ENCODE measurements at places on chromosomes 7 and 10. TPM values are rescaled to one million over a fixed set of nuclear protein-coding genes. Genes with fewer than 3 reads are reported as not detected.

ZNF365 gene
- 1.1 TPM for total RNA-seq

FRAT2 gene
- 5.5 TPM for total RNA-seq

SLC26A5 gene
- total RNA-seq: 0.78 TPM

AKR1C8 gene
- total RNA-seq: 0.30 TPM

CYP2C19 gene
- total RNA-seq: not detected

FGFBP3 gene
- 1.2 TPM for total RNA-seq

INSYN2A gene
- total RNA-seq: not detected

MBL2 gene
- not detected for total RNA-seq

ZNF425 gene
- total RNA-seq: 1.0 TPM

SLC39A12 gene
- 0.27 TPM for total RNA-seq

- no peak for DNase-seq
Observed at GRCh38 chr7:148633761-148634160, 43.2 kb downstream of the C7orf33 start.

DNA sequence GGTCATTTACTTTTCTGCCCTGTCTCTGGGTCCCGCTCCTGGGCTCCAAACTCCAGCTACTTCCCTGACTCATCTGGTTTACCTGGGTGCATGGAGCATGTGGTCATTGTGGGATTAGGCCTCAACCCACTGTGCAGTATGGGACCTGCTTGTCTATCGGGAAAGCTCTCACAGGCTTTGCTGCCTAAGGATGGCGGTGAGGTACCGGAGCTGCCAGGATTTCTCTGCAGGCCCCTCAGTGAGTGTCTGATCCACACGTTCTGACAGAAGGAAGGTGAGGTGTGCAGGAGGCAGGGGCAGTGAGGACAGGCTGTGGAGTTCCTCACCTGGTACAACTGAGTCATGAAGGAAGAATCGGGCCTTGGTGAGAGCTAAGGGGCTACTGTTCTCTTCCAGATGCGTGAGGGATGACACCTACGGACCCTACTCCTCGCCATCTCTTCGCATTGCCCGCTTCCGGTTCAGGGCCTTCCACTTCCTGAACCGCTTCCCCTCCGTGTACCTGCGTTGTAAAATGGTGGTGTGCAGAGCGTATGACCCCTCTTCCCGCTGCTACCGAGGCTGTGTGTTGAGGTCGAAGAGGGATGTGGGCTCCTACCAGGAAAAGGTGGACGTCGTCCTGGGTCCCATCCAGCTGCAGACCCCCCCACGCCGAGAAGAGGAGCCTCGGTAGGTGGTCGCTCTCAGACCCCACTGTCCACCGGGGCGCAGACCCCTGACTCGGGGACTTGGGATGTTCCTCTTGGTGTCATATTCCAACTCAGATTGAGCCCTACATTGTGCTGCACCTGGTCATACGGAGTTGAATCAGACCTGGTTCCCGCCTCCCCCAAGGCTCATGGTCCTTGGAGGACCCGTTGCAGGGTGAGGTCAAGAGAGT, 56.7 kb downstream of the C10orf120 start:
- DNase-seq: no peak

- no peak for DNase-seq
Observed at GRCh38 chr10:98519841-98520240, 73.1 kb upstream of the HPS1 start.

DNA sequence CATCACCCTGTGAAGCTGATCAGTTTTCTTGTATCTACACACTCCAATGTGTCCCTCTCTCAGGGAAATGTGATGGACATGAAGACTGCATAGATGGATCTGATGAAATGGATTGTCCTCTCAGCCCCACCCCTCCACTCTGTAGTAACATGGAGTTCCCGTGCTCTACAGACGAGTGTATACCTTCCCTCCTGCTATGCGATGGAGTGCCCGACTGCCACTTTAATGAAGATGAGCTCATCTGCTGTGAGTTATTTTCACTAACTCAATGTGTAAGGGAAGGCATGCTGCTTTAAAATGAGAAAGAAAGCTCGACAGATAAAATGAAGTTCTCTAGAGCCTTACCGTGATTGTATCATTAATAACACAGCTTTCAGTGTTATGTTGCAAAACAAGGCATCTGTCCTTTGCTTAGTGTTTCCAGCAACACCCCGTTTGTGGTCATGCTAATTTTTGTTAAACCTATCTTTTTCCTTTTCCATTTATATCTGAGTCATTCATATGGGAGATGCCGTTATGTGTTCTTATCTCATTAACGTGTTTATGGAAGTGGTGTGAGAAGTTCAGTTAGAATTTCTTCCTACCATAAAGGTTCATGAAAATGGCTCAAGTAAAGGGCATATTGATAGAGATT, 220.9 kb upstream of the PLXDC2 start:
- no peak for DNase-seq

DNA sequence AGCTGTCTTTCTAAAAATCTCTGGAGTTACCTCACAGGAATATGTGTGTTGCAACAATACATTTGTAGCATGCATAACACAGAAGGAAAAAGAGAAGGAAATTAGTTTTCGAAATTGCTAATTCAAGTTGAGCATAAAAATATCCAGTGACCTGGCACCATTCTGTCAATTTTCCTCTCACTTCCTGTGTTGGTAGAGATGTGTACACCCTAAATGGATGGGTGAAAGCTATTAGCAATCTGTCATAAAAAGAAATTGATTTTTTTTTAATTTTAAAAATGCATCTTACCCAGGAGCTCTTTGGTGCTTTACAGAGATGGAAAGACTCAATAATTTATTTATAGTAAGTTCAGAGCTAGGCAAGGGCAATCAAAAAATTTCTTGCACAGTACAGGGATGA, 333.3 kb upstream of the TMEM229A start:
- DNase-seq: no peak

DNA sequence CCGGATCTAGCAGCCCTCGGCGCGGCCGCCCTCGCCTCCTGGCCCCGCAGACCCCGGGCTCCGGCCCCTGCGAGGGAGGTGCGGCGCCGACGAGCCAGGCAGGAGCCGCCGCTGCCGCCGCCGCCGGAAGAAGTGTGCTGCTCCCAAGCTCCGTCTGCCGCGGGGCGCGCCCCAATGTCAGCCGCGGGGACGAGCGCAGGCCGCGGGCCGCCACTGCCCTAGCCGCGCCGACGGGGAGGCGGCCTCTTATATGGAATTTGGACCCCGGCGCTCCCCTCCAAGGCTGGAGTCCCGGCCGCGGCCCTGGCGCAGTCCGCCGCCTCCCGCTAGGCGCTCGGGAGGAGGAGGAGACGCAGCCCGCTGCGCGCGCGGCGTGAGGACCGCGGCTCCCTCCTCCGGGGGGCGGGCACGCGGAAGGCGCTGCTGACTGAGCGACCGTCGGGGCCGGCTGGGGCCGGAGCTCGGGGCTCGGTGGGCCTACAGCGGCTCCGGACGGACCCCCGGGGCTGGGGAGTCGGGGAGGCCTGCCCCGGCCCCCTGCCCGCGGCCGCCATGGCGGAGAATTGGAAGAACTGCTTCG, at the start of gene TRIM8:
Gene TRIM8 (plus strand): TSS at position 414 of the 580 bp plus-strand sequence. CDS start 139 bp downstream, at position 553.
- no peak for DNase-seq

- DNase-seq: no peak
Observed at GRCh38 chr7:128030263-128030653, 979 bp downstream of the LRRC4 start.

GRCh38 chr7:101179117-101179516, 976 bp downstream of the NAT16 start:
- no peak for DNase-seq

DNA sequence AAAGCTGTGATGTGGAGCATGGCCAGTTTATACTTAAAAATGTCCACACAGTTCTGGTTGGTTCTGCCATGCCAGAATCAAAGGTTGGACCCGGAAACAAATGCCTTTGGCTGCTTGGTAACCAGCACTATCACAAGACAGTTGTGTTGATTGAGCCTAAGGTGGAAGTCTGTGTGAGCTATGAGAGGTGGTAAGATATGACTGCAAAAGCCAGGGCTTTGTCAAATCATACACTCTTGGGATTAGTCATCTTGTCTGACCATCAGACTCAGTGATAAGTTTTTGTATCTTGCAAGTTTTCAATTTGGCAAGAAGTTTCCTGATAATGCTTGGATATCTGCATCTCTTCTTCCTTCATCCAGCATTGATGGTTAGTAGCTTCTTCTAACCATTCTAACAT, 35.5 kb downstream of the GPR141 start:
- DNase-seq: no peak

DNA sequence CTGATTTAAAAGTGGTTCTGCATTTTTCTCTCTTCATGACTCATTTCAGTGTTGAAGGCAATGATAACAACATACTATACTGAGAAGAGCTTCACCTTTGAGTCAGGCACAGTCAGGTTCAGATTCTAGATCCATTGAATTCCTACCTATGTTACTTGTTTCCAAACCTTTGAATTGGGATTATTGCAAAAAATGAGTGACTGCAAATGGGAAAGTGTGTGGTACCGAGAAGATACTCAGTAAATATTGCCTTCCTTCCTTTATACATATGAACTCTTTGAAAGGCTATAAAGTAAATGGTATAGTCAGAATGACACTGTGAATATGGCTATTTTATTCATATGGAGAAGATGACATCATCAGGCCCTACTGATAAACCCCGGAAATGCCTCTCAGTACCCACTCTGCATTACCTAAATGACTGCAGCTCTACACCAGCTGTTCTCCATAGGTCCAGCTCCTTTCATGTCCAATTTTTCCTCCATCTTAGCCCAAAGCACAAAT, 66.7 kb upstream of the FGL2 start:
- no peak for DNase-seq

- no peak for DNase-seq
Observed at GRCh38 chr10:100372415-100373297, 25.6 kb downstream of the SCD start.

- peak; percentile 56 for DNase-seq
Observed at GRCh38 chr10:15744217-15744865, 24.6 kb upstream of the ITGA8 start.

- no peak for DNase-seq
Observed at GRCh38 chr10:17912754-17913153, 39.0 kb upstream of the SLC39A12 start.

- peak; percentile 38 for DNase-seq
Observed at GRCh38 chr10:10209167-10209566, 808.5 kb upstream of the CELF2 start.

GRCh38 chr10:93630625-93631557, 18.6 kb downstream of the PDE6C start:
- DNase-seq: no peak

GRCh38 chr7:114916261-114916892, 5.5 kb upstream of the MDFIC start:
- no peak for DNase-seq

GRCh38 chr7:106862317-106863089, 2.6 kb upstream of the PIK3CG start:
- DNase-seq: no peak

DNA sequence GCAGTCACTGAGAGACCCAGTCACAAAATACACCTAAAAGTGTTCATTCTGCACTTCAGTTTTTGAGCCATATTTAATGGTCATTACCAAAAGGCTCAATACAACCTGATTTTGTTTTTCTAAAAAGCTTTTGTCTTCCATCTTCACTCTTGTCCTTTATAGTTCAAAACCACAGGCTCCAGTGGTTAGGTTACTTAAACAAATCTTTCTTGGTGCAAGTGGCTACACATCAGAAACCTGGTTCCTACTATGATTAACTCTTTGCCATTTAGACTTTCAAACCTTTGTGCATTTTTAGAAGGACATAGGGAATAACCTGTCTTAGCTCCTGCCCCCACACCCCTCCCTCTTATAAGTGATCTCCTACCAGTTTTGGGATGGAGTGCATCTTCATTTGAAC, 135.8 kb downstream of the STRA8 start:
- no peak for DNase-seq

DNA sequence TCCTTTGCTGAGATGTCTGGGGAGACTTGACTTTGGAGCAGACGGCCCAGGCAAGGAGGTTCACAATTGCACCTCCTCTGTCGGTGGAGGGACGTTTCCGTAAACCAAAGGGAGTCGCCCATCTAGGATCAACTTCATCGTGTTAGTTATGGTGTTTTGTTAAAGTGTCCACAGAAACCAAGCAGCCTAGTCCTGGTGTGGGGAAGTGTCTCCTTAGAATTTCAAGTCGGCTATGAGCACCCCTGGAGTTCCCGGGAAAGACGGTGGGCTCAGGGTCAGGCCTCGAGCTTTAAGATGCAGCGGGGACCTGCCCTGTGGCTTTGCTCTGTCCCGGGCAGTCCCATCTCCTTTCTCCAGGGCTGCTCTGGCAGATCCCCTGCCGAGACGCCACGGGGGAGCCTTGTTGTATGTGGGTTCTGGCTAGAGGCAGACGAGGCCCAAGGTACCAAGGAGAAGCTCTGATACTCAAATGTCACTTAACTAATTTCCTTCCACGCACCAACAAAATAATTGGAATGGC, 319.2 kb downstream of the ADARB2 start:
- DNase-seq: no peak

- DNase-seq: no peak
Observed at GRCh38 chr7:47594406-47594805, 12.5 kb upstream of the TNS3 start.

DNA sequence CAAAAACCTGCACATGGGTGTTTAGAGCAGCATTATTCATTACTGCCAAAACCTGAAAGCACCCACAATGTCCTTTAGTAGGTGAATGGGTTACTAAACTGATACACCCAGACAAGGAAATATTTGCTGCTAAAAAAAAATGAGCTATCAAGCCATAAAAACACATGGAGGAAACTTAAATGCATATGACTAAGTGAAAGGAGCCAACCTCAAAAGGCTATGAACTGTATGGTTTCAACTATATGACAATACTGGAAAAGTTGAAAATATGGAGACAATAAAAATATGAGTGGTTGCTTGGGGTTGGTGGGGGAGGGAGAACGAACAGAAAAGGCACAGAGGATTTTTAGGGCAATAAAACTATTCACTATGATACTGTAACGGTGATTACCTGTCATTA, 291.0 kb downstream of the TNS3 start:
- no peak for DNase-seq

- no peak for DNase-seq
Observed at GRCh38 chr10:4315551-4315950, 510.5 kb upstream of the AKR1E2 start.

DNA sequence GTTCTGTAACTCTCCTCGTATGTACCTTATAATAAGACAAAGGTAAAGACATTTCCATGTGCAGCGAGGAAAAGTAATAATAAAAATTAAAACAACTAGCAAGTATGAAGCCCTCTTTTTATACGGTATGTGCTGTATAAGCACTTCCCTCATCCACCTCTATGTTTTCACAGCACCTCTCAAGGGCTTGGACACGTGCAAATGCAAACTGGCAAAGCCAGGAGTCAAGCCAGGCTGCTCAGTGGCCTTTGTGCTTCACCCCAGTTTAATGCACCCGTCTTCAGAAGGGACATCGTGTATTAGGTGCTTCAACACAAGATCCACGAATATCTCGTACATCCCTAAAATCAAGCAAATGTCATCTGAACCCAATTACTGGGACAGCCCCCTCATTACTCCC, 1.3 kb upstream of the DGKI start:
- DNase-seq: no peak

DNA sequence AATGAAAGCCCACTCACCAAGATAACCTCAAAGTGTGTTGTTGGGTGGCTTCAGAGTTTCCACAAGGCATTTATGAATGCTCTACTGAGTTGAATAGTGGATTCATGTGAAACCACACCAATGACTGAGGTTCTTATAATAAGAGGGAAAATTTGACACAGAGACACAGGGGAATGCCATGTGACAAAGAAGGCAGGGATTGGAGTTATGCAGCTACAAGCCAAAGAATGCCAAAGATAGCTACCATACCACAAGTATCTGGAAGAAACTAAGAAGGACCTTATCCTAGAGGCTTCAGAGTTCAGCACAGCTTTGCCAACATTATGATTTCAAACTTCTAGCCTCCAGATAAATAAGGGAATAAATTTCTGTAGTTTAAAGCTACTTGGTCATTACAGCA, 68.0 kb upstream of the PCDH15 start:
- DNase-seq: no peak

- DNase-seq: no peak
Observed at GRCh38 chr10:109875828-109876821, 47.2 kb downstream of the XPNPEP1 start.
